ENCODE measurements at places on chromosomes 1 and 21.

- no peak for DNase-seq
Measured at GRCh38 chr21:46442938-46443337, 15.8 kb upstream of the DIP2A start.

GRCh38 chr1:34645109-34645688 is 109.6 kb upstream of the GJB5 start:
- no peak for DNase-seq

DNA sequence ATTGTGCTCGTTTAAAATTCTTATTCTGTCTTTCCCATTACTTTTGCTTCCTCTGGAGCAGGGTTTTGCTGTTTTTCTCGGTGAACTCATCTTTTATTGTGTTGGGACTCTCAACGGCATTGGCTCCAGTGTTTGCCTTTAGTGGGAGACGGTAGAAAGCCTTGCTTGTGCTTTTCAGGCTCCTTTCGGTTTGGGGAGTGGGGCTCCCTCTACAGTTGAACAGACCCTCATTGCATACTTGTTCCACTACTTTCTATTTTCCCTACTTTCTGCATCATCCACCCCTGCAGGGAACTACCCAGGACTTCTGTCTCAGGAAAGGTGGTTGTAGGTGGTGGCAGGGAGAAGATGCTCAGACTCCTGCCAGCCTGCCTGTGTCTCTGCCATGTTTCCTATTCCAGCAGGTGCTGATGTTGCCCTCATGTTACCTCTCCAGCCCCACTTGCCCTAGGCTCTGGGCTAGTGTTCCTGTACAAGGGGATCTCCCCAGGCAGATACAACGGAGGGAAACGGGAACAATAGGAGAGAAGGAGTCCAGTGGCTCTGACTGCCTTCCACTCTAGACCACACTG is 68.5 kb upstream of the ZBTB18 start:
- no peak for DNase-seq

- no peak for DNase-seq
Measured at GRCh38 chr1:172609528-172609927, 49.4 kb upstream of the FASLG start.

- DNase-seq: no peak
Measured at GRCh38 chr1:230458509-230458908, 32.4 kb upstream of the PGBD5 start.

GRCh38 chr21:38912102-38912629 is 106.4 kb downstream of the ETS2 start:
- DNase-seq: peak; percentile 78

- DNase-seq: no peak
Measured at GRCh38 chr1:162137179-162137960, 67.9 kb downstream of the NOS1AP start.

- peak; percentile 82 for DNase-seq
Measured at GRCh38 chr1:38071312-38072256, 25.0 kb upstream of the POU3F1 start.

- peak; percentile 49 for DNase-seq
Measured at GRCh38 chr1:221435504-221435904, 306.4 kb downstream of the DUSP10 start.

- DNase-seq: peak; percentile 31
Measured at GRCh38 chr1:26524181-26524580, 5.4 kb upstream of the RPS6KA1 start.

- DNase-seq: no peak
Measured at GRCh38 chr1:121522061-121522759, 337.4 kb downstream of the SRGAP2C start.

GRCh38 chr21:45334134-45334533 is 46.4 kb upstream of the POFUT2 start:
- peak; percentile 69 for DNase-seq

DNA sequence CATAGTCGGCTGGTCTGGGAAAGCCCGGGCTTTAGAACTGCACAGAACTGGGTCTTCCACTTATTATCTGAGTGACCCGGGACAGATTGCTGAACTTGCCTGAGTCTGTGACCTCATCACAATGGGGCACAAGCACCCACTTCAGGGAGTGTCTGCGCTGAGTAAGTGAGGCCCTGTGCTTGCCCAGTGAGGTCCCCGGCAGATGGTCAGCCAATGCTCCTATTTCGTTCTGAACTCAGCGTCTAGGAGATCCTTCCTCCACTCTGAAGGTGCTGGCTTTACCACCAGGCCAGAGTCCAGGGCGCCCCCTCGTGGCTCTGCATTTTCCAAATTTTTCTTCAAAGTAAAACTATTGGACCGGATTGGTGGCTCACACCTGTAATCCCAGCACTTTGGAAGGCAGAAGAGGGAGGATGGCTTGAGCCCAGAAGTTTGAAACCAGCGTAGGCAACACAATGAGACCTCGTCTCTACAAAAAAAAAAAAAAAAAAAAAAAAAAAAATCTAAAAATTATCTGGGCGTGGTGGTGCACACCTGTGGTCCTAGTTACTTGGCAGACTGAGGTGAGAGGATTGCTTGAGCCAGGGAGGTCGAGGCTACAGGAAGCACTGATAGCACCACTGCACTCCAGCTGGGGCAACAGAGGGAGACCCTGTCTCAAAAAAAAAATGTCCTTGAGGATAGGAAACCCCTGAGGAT is 61.7 kb downstream of the FCRL5 start:
- no peak for DNase-seq

GRCh38 chr1:36123356-36123755 is 1.7 kb downstream of the COL8A2 start:
- DNase-seq: peak; percentile 85

GRCh38 chr1:204506969-204507316 is 9.3 kb upstream of the MDM4 start:
- DNase-seq: no peak

DNA sequence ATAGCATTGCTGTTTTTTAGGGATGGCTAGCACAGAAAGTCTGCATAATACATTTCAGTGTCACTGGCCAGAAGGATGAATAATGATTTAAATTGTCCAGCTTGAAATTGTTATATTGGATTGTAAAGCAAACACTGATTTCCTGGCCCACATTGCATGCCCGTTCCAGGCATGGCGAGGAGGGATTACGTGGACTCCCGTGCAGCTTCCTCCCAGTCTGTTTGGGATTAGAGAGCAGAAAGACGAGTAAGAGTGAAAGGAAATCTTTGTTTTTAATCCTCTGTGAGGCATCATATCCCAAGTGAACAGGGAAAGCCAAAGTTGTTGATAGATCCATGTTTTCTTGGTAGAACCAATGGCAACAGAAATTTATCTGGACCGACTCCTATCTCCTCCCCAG is 8.4 kb downstream of the TRIM58 start:
- DNase-seq: no peak

DNA sequence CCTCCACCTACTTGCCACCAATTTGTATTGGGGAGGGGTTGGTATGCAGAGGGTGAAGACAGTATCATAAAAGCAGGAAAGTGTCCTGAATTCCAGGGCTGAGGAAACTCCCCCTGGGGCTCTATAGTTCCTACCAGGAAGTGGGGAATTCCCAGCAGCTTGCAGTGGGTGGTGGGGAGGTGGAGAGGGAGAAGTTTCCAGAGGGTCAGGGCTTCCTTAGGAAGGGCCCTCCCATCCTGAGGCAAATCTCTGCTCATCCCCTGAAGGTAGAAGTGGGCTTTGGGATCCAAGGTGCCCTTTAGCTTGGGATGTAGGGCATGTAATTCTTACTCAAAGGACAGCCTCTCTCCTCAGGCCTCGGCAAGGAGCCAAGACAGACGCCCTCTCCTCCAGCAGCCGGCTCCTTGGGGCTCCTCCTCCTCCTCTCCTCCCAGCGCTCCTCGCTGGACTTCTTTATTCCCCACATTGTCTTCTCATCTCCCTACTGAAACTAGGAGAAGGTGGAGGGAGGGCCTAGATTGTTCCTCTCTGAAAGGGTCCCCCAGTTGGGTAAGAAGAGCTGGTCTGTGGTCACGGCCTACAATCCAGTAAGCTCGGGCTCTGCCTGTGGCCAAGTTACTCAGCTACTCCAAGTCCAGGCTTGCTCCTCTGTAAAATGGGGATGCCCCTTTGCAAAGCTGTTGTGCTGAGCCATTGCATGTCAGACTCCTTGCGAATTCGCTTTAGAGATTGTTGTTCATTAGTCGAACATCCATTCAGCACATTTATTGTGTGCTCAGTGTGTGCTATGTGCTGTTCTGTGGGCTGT is 17.9 kb upstream of the CSF1 start:
- DNase-seq: peak; percentile 80

DNA sequence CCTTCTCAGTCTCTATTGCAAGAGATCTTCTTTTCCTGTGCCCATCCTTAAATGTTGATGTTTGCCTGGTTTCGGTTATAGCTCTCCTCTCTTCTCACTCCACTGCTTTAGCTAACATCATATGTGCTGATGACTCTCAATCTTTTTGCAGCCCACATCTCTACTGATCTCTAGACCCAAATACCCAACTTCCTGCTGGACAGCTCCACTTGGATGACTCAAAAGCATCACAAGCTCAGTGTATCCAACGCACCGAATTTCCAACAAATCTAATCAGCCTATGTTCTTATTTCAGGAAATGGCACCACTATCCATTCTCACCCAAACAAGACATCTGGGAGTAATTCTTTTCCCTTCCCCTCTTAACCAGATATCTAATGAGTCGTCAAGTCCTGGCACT is 79.1 kb upstream of the ARTN start:
- no peak for DNase-seq

- DNase-seq: no peak
Measured at GRCh38 chr1:115052454-115053083, 22.9 kb downstream of the TSHB start.

GRCh38 chr1:107727866-107728265 is 237.1 kb downstream of the VAV3 start:
- DNase-seq: no peak

DNA sequence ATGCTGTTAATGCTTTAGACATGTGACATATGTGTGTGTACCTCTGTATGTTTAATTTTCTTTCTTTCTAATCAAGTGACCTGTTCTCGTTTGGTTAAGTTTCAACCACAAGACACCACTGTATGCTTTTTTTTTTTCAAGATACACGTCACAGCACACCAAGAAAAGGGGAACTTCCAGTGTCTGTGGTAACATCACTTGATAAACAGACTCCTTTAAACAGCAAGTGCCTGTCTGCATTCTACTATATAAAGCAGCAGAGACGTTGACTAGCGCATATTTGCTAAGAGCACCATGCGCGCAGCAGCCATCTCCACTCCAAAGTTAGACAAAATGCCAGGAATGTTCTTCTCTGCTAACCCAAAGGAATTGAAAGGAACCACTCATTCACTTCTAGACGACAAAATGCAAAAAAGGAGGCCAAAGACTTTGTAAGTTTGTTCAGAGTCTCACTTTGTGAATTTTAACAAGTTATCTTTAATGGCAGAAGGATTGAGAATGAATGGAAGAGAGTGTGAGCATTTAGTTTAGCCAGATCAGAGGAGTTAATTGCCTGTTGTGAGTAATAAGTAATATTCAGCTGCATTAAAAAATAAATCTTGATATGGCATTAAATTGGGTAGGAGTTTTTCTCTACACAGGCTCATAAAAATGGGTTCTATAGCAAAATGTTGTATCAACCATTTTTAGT is at the start of gene RGS1:
Gene RGS1 (plus strand): TSS at position 275 of the 691 bp plus-strand sequence. CDS start 20 bp downstream, at position 295.
- no peak for DNase-seq

DNA sequence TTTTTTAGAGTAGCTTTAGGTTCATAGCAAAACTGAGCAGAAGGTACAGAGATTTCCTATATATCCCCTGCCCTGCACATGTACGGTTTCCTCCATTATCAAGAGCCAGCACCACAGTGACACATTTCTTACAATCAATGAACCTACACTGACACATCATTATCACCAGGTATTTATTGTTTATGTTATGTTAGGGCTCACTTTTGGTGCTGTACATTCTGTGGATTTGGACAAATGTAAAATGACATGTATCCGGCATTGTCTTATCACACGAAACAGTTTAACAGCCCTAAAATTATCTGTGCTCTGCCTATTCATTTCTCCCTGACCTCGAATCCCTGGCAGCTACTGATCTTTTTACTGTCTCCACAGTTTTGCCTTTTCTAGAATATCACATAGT is 93.7 kb upstream of the DPH5 start:
- DNase-seq: no peak

DNA sequence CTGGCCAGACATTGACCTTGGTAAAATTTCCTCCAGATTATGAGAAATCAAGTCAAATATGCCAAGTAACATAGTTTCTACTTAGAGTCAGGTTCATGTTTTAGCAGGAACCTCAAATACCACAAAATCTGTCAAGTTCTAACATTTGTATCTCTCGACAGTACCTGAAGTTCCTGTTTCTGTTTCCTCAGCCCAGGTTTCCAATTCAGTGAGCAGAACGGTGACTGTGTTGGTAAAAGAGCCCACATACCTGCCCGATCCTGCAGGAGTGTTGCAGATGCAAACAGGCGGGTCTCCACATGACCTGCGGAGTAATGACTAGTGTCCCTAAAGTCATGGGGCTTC is 57.9 kb upstream of the LGALS8 start:
- no peak for DNase-seq

DNA sequence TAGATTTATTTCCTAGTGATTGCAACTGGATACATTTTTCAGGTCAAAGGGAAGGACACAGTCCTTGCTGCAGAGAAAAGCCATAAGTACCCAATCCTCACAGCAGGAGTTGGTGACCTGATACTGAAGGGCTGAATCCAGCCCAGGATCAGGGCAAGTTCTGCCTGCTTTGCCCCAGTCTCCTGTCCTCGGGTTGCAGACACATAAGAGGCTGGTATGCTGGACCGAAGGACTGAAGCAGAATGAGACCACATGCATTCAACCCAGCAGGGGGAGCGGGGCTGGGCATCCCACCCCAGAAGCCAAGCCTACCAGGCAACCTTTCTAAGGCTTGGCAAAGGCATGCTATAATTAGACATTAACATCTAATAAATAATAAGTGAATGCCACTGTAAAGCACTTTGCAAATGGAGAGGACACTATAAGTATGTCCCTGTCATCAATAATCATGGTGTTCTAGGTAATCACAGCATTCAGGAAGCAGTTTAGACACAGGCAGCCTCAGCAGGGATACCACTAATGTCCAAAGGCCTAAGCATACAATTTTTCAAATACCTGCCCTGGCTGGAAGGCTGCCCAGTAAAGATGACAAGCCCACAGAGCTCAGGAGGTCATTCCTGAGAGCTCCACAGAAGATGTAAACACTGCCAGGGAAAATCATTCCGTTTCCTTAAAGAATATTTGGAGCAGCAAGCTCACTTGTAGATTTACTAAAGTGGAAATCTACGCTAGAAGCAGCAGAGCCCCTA is 47.6 kb downstream of the KRTAP19-8 start:
- DNase-seq: no peak

GRCh38 chr1:87100271-87100670 is 185.8 kb downstream of the HS2ST1 start:
- DNase-seq: no peak

GRCh38 chr1:199690496-199690895 is 337.0 kb upstream of the NR5A2 start:
- DNase-seq: no peak

- peak; percentile 77 for DNase-seq
Measured at GRCh38 chr1:199272628-199273086, 633.8 kb downstream of the PTPRC start.

Measured in osteoblast (primary cell).